CD14-positive monocyte (primary cell): ENCODE measurements at places on chromosomes 12 and 14.

GRCh38 chr14:36662543-36663403, 1.1 kb downstream of the PAX9 start:
- DNase-seq: no peak

GRCh38 chr14:35822501-35822900, 3.6 kb upstream of the BRMS1L start:
- DNase-seq: no peak

DNA sequence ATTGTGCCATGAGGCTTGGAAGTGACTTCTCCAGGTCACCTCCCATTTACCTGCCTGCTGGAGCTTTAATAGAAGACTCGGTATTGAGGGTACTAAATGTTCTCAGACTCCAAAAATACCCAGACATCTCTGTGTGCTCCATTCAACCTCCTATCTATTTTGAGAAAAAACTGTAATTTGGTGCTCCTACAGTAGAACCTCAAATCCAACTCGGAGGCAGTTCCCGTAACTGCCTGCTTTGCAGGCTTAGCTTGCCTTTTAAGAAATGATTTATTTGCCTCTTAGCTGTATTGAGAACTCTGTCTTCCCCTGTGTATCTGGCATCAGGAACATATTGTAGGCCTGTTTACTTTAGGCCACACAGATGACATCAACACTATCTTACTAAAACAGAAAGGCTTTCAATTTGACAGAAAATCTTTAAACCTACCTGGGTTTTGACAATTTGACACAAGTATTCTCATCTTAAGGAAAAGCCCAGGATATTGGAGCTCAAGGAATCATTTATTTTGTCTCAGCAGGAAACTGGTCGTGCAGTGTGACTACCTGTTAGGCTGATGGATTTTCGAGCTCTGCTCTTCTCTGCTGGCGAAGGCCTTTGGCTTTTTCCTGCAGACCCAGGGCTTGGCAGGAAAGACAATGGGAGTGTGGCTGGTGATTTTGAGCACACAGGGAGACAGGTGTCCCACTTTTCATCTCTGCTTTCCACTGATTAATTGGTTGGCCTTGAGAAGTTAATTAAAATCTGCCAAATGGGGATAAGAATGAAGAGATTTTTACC, 314.8 kb downstream of the SNAPC1 start:
- no peak for DNase-seq

GRCh38 chr14:92153581-92153980, 31.8 kb downstream of the CPSF2 start:
- no peak for DNase-seq

- no peak for DNase-seq
These were observed 29.1 kb downstream of the ZNF664 start for GRCh38 chr12:124002021-124002644.
